ENCODE measurements at places on chromosomes 6 and 20.

- DNase-seq, result no peak
Observed at GRCh38 chr6:135624402-135625295, 127.1 kb upstream of the AHI1 start.

DNA sequence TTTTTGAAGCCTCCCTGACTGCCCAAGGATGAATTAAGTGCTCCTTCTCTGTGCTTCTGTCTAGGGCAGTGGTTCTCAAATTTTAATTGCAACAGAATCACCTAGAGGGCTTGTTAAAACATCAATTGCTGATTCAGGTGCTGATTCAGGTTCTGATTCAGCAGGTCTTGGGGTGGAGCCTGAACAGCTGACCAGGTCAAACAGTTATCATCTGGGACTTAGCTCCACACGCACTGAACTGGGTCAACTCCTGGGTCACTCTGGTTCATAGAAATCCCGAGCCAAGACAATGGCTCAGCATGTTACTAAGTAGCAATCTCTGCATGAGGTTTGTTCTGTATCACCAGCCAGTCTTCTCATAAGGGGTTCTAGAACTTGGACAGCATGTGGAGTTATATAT lies 192.3 kb downstream of the GJA1 start:
- no peak for DNase-seq

- no peak for DNase-seq
Observed at GRCh38 chr6:151537556-151537955, 43.7 kb downstream of the CCDC170 start.

DNA sequence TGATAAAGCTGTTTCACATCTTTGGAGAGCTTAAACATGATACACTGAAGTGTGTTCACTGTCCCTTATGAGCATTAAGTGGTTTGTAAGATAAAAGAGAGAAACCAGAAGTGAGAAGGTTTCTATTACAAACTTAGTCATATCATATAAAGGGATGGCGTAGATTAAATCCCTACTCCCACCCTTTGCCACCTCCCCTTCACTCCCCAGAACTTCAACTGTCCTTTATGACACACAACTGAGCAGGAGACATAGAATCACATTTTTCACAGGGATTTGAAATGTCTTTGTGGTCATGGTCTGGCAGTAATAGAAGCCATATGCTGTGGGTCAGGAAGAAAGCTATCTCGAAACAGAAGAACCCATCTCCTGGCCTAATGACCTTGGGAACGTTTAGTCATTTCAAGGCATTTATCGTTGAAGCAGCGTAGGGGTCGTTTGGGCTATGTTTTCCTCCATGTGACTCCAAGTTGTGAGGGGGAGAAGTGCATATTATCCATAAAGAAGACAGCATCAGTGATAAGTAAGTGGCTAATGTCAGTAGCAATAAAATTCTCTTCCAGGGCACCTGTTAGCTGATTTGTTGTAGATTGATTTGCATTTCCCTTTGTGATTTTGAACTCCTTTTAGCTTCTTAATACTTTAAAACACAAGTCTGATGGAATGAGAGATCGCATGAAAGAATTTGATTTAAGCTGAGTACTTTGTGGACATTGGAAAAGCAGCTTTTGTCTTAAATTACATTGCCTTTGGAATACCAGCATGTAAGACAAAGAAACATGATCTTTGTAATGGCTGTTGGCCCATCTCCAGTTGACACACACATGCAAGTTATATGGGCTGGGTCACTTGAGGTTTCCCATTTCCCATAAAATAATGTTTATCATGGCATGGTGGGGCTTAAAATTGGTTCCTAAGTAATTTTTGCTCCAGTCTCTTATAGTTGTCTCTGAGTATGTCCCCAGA lies 501.5 kb upstream of the FLRT3 start:
- DNase-seq, result no peak

DNA sequence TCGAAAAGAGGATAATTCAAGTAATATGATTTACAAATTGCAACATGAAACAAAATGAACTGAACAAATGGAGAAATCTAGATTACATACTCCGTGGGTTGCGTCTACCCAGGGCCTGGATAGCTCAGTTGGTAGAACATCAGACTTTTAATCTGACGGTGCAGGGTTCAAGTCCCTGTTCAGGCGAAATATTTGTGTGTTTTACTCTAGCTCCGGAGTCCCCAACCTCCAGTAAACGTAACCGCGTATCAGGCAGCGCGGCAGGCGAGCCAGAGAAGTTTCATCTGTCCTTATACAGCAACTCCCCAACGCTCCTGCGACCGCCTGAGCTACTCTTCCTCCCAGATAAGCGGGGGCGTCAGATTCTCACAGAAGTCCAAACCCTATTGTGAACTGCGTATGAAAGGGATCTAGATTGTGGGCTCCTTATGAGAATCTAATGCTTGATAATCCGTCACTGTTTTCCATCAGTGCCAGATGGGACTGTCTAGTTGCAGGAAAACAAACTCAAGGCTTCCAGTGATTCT lies 176.1 kb downstream of the TRIM27 start:
- no peak for DNase-seq

DNA sequence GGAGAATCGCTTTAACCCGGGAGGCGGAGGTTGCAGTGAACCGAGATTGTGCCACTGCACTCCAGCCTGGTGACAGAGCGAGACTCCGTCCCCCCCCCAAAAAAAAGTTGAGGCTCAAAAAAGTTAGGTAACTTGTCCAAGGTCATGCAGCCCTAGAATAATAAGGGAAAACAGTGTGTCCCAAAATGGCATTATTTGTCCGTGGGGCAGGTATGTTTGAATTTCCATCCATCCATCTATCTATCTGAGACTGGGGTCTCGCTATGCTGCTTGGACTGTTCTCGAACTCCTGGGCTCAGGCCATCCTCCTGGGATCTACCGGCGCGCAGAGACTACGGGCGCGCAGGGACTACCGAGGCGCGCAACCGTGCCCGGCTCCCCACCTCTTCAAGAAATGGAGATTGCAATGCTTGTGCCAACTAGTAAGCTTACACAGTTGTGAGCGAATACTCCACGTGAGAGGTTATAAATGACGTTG lies 374 bp upstream of the ABCC10 start:
- DNase-seq, result no peak

DNA sequence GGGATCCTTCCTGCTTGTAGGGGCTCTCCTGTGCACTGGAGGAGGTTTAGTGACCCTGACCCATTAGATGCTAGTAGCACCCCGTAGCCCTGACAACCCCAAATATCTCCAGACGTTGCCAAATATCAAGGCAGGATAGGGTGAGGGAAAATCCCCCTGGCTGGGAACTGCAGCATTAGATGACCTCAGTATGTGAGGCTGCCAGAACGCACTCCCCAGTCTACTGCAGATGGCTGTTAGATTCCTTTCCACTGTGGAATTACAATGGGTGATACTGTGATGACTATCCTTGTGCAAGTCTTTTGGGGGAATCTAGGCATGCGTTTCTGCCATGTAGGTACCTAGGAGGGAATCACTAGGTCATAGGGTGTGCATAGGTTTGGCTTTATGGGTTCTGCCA lies 226.3 kb upstream of the KCNG1 start:
- DNase-seq, result no peak

Data from stimulated activated CD4-positive, alpha-beta T cell treated with anti-CD3 and anti-CD28 coated beads, Interleukin-1b, Interleukin-23, amount 100 ng/mL, for 1 hour (primary cell).